AG20443 (cell line): ENCODE measurements at places on chromosomes 3 and 15.

- no peak for DNase-seq
Observed at GRCh38 chr15:58010983-58011382, 54.5 kb downstream of the ALDH1A2 start.

DNA sequence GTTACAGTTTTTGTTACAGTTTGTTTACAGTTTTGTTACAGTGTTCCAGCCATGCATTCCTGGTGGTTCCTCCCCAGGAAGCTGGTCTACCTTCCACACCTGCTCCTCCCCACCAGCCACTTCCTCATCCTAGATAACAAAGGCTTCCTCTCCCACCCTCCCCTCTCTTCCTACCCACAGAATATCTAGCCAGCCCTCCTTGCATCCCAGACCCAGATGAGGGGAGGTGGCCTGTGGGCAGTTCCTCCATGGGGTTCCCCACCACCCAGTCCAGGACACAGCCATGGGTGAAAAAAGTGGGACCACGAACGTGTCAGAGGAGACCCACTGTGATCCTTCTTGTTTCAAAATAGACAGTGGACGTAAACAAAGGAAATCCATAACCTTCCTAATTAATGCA is 122.8 kb upstream of the ABHD17C start:
- no peak for DNase-seq

DNA sequence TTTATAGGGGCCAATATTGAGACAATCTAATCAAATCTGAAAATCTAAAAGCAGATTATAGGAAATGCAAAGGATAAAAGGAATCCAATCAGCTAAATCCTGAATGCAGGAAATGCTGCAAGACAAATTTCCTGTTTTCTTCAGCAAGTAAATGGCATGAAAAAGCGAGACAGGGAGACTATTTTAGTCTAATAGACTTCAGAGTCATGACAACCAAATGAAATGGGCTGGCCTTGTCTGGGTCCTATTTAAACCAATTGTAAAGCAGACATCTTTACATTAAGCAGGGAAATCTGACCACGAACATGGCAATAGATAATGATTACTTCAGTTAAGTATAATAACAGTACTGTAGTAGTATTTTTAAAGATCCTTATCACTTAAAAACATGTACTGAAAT is 2.1 kb downstream of the DBR1 start:
- no peak for DNase-seq

- DNase-seq, result no peak
Observed at GRCh38 chr15:52784799-52785671, 5.1 kb downstream of the ONECUT1 start.
